ENCODE measurements at places on chromosomes 5 and 9. TPM values are rescaled to one million over a fixed set of nuclear protein-coding genes. Genes with fewer than 3 reads are reported as not detected.

DNA sequence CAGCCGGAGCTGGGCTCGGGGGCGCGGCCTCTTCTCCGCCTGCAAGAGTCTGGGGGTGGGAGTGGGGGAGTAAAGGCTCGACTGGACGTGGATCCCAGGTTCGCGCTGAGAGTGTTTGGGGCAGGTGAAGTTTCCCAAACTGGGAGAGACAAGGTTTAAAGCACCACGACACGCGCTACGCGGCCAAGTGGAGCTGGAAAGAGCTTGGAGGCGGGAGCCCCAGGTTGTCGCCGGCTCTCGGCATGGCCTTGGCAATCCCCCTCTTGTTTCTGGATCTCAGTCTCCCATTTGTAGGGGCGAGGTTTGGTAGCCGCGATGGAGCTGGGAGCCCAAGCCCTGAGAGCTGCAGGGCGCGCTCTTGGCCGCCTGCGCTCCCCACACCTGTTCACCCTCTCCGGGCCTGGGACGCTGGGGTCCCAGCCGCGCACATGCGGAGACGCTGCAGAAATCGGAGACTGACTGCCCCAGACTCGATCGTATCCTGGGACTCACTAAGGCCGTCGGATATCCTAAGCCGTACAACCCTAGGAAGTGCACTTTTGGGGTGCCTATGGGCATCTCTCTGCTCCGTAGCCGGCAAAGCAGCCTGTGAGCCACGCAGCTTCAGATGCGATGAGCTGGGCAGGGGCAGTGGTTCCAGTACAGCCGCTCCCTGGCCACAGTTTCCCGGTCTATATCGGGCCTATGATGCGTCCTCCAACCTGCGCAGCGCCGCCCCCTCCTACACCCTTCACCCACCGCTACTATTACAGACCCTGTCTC, 937 bp downstream of the TMOD1 start:
- no peak for DNase-seq
- no peak overlapping the region for H3K27ac ChIP-seq
- no peaks in the 10 kb centered on the region for H3K36me3 ChIP-seq
- H3K4me1 ChIP-seq = peaks cover 16% of the 10 kb centered on the region

RANBP17 gene
- 18.2 TPM for total RNA-seq

DNA sequence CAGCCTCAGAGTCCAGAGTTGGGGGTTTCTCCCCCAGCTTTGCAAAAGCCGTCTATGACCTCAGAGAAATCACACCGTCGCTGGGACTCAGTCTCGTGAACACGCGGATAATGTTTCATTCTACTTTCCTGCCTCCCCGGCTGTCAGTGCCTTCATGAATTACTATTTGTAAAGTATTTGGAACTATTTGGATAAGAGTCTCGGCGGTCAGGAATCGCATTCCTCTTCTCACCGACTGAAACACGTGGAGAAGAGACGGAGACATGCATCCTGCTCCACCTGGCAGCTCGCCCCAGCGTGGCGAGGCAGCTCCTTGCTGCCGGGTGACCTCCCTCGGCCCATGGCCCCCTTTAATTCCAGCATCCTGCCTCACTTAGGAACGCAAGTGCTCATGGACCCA, 23.9 kb downstream of the IRX2 start:
- no peaks in the 10 kb centered on the region for H3K27me3 ChIP-seq
- no peaks in the 10 kb centered on the region for H3K4me1 ChIP-seq
- H3K36me3 ChIP-seq = no peaks in the 10 kb centered on the region
- H3K27ac ChIP-seq = no peak overlapping the region

ALDH7A1 gene
- 93.2 TPM for total RNA-seq

- H3K27me3 ChIP-seq = peaks cover 40% of the 10 kb centered on the region
- no peaks in the 10 kb centered on the region for H3K36me3 ChIP-seq
- H3K27ac ChIP-seq = no peak overlapping the region
- H3K4me1 ChIP-seq = peaks cover 2% of the 10 kb centered on the region
- DNase-seq = no peak
- H3K4me3 ChIP-seq = peak overlapping the region; percentile 46
Measured at GRCh38 chr5:59038798-59039295, 456.0 kb downstream of the RAB3C start.

B4GALT7 gene
- 25.2 TPM for total RNA-seq

DNA sequence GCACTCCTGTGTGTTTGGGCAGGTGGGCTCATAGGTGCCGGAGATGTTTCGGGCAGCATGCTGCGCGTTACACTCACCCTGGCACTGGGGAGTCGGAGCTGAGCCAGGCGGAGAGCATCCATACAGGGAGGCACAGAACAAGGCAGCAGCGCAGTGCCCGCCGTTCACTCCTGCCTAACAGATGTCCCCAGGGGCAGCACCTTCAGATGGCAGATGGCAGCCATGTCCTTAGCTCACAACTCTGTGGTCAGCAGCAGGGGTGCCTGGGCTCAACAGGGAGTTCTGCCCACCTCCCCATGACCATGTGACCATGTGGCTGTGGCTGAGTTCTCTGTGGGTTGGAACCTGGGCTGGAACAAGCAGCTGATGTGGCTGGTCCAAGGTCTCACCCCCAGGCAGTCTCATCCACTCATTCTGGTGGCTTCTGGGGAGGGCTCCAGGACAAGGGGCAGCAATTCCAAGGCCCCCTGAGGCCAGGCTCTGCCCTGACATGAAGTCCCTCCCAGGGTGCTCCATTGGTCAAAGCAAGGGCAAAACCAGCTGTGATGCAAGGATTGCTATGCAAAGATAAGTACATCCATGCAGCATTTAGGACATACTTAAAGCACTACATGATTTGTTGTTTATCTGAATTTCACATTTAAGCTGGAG, 64.2 kb downstream of the MRPL36 start:
- H3K27ac ChIP-seq = no peak overlapping the region
- peaks cover 15% of the 10 kb centered on the region for H3K27me3 ChIP-seq
- H3K36me3 ChIP-seq = no peaks in the 10 kb centered on the region
- DNase-seq = no peak
- no peaks in the 10 kb centered on the region for H3K4me1 ChIP-seq

- H3K36me3 ChIP-seq = no peaks in the 10 kb centered on the region
- H3K4me3 ChIP-seq = no peak overlapping the region
- no peaks in the 10 kb centered on the region for H3K4me1 ChIP-seq
- no peak overlapping the region for H3K27ac ChIP-seq
- DNase-seq = no peak
Measured at GRCh38 chr5:168978015-168978414, 322.9 kb downstream of the SLIT3 start.

DNA sequence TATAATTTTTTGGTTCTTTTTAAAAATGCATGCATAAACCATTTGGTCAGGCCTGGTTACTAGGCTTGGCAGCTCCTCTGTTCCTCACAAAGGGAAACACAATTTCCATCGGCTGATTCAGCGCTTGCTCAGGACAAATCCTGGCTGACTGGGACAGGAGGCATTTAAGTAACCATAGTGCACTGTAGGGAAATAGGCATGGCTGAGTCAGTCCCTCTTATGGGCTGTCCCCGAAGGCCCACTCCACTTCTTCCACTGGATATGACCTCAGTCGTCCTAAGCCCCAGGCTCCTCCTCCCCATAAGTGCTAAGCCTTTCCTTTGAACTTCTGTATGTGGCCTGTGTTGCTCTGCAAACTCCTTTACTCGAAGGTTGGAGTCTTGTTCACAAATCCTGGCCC, 71.2 kb upstream of the GLIS3 start:
- no peaks in the 10 kb centered on the region for H3K4me1 ChIP-seq
- DNase-seq = no peak
- no peaks in the 10 kb centered on the region for H3K27me3 ChIP-seq
- H3K36me3 ChIP-seq = no peaks in the 10 kb centered on the region

GRCh38 chr5:98341038-98342032, 432.1 kb upstream of the RGMB start:
- H3K36me3 ChIP-seq = no peaks in the 10 kb centered on the region
- no peaks in the 10 kb centered on the region for H3K4me1 ChIP-seq
- H3K27me3 ChIP-seq = no peaks in the 10 kb centered on the region
- H3K27ac ChIP-seq = no peak overlapping the region

GRCh38 chr5:54415147-54415546, 40.4 kb upstream of the HSPB3 start:
- no peaks in the 10 kb centered on the region for H3K4me1 ChIP-seq
- H3K4me3 ChIP-seq = no peak overlapping the region
- no peaks in the 10 kb centered on the region for H3K27me3 ChIP-seq

C9orf153 gene
- not detected for total RNA-seq

Measured in HCT116 (cell line).